ENCODE measurements at places on chromosomes 5 and 9.

GRCh38 chr9:71769175-71770161, 1.2 kb upstream of the CEMIP2 start:
- DNase-seq, result peak; percentile 55

DNA sequence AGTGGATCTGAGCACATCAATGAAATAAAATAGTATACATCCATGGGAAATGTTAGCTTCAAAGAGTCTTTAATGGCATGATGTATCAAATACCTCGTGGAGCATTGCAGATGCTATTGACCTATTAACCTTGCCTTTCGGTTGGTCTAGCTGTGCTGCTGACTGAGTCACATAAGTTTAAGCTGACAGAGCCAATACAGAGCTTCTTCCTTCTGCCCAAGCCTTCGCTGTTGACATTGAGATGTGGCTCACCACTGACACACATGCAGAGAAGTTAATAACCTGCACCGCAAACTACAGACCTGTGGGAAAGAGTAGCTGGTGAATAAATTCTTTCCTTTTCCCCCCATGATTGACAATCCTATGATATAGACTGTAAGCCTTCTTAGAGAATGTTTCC, 78.2 kb downstream of the LURAP1L start:
- no peak for DNase-seq

DNA sequence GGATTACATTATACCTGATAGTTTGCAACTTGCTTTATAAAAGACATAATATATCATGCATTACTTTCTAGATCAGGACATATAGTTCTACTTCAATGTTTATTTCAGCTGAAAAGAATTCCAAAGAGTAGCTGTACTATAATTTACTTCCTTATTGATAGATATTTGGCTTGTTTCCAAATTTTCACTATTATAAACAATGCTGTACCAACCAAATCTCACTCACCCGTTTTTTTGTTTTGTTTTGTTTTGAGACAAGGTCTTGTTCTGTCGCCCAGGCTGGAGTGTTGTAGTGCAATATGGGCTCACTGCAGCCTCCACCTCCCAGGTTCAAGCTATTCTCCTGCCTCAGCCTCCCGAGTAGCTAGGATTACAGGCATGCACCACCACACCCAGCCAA, 132.7 kb downstream of the GNAQ start:
- no peak for DNase-seq

GRCh38 chr5:94057217-94057616, 315.8 kb upstream of the POU5F2 start:
- no peak for DNase-seq

- DNase-seq, result no peak
These were observed 9.5 kb downstream of the MEF2C start for GRCh38 chr5:88873447-88873846.

- no peak for DNase-seq
These were observed 13.9 kb upstream of the OSMR start for GRCh38 chr5:38831909-38832308.

GRCh38 chr5:156376751-156377150, 49.8 kb downstream of the SGCD start:
- no peak for DNase-seq

- DNase-seq, result no peak
These were observed 43.6 kb upstream of the NKX2-5 start for GRCh38 chr5:173278641-173279040.

GRCh38 chr9:34715639-34716215, 5.8 kb upstream of the CCL21 start:
- no peak for DNase-seq

DNA sequence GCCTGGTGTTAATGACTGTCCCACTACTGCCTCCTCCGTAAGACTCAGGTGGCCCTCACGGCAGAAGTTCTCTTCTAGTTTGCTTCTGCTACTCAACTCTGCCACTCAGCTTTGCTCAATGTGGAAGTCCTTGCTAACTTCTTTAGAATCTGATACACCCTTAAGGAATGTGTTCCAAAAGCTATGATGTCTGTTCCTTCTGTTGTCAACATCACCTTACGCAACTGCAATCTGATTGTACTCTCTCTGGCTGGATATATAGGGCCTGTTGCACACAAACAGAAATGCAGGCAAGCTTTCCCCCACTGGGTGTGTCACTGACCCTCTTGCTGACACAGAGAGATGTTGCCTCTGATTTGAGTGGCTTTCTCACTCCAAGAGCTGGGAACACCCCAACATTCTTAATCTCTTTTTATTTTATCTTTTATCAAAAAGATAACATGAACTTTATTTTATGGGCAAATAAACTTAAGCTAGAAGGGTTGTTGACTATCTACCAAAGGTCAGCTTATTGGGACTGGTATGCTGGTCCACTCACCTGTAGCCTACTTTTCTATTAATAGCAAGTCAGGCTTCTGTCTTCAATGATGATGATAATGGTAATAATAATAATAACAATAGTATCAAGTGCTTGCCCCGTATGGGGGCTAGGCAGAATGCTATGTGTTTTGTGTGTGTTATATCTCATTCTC, 25.2 kb downstream of the TMEM252 start:
- no peak for DNase-seq

GRCh38 chr5:151758141-151758429, 346 bp downstream of the ATOX1 start:
- no peak for DNase-seq

DNA sequence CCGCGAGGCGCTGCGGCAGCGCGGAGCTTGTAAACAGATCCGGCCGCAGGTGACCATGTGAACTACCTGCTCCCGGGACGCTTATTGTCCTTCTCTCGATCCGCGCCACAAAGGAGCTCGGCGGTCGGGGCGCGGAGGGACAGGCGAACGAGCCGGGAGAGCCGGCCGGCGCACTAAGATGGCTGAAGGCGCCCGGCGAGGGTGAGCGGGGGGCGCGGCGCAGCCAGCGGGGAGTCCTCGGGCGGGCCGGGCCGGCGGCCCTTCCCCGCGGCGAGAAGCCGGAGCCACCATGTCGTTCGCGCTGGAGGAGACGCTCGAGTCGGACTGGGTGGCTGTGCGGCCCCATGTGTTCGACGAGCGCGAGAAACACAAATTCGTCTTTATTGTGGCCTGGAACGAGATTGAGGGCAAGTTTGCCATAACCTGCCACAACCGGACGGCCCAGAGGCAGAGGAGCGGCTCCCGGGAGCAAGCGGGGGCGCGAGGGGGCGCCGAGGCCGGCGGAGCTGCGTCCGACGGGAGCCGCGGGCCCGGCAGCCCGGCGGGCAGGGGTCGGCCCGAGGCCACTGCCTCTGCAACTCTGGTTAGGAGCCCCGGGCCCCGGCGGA, 535 bp downstream of the JMY start:
- DNase-seq, result peak; percentile 2

DNA sequence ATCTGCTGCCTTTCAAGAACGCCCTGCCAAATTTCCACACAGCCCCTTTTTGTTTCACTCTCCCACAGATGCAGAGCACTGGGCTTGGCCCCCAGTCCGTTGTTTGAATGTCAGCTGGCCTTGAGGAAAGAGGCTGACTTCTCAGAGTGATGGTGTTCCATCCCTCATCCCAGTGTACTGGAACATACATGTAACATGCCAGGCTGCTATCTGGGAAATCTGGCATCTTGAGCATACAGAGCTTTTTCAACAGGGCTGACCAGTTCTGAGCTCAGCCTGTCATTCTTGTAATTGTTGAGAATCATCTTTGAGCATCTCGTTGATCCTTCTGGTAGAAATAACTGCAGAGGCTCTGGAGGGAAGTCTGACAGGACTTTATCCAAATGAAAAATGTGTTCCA, 2.8 kb downstream of the GALNT10 start:
- DNase-seq, result no peak

DNA sequence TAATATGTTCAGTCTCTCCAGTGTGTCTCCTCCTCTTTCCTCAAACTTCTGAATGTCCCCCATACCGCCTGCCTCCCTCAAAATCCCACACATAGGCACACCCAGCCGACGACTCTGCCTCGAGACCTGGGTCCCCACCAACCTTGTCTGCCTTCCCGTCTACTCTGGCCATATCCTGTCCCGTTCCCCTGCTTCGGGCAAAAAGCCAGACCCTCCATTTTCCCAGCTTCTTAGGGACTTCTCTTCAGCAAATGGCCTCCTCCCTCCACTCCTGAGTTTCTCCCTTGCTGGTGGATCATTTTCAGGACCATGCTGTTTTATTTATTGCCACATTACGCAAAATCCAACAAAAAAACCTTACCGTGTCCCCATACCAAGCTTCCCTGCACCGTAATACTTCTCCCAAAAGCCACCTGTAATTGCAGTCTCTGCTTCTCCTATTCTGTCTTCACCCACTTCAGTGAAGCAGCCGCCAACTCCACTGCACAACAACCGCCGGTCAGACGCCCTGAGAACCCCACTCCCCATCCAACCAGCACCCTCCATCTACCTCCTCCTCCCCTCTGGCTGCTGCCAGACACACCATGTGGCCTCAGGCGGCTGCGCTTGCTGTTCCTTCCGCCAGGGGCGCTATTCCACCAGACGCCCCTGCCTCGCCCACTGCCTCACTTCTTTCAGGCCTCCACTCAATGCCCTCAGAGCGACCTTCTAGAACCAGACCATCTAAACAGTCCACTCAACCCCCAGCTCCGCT, 117.0 kb downstream of the TRPM6 start:
- DNase-seq, result peak; percentile 6

GRCh38 chr5:179876610-179876952, 18.0 kb upstream of the MRNIP start:
- DNase-seq, result no peak

GRCh38 chr9:90964101-90965020, 162.7 kb downstream of the SYK start:
- DNase-seq, result no peak

- DNase-seq, result no peak
These were observed 17.6 kb downstream of the SLCO6A1 start for GRCh38 chr5:102481054-102481715.

GRCh38 chr5:170480260-170480659, 23.6 kb upstream of the KCNIP1 start:
- no peak for DNase-seq

- no peak for DNase-seq
These were observed 1.2 kb downstream of the GRIN3A start for GRCh38 chr9:101737165-101737704.

DNA sequence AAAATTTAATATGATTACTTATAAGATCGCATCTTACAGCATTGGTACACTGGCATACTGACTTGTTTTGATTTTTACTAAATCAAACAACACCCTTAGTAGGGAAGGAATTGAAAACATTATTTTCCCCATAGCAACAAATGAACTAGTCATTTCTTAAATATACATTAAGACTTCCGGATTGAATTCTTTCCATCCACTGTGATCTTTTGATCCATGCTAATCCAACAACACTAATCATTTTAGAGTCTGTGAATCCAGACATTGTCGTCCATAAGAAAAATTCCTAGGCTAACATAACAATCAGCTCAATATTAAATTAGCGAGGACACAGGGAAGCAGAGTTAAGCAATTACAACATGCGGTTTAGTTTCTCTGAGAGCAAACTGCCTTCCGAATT, 21.6 kb upstream of the ERAP1 start:
- DNase-seq, result no peak

- no peak for DNase-seq
These were observed 9.8 kb upstream of the CCDC69 start for GRCh38 chr5:151233616-151234085.

GRCh38 chr9:112348257-112349007, 15.0 kb upstream of the PTBP3 start:
- DNase-seq, result peak; percentile 57

DNA sequence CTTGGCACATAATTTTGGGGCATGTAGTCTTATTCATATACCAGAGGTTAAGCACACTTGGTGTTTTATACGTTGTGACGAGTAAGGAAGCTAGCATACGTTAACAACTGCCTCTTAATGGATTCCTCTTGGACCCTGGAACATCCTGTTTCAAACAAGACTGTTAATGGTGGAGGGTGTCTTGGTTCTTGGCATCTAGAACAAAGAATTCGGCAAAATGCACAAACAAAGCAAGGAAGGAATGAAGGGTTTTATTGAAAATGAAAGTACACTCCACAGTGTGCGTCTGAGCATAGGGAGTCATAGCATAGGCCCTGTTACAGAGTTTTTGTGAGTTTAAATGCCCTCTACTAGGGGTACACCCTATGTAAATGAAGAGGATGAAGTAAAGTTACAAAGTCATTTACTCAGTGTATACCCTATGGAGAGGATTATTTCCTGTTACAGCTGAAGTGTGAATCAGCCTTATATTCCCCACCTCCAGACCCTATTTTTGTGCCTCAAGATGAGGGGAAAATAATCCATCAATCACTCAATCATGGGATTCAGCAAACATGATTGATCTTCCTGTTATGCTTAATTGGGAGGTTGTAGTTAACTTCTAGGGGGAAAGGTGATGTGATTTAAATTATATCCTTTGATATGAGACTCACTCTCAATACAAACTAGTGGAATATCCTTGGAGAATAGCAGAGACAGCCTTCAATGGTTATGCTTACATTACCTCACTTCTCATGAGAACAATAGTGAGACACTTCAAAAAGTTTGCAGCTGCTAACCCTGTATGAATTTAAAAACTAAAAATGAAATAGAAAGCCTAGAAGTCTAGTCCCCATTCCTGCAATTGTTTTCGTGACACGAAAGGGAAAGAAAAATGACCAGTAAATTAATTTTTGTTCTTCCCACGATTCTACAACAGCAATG, 84.9 kb upstream of the MYO10 start:
- no peak for DNase-seq

DNA sequence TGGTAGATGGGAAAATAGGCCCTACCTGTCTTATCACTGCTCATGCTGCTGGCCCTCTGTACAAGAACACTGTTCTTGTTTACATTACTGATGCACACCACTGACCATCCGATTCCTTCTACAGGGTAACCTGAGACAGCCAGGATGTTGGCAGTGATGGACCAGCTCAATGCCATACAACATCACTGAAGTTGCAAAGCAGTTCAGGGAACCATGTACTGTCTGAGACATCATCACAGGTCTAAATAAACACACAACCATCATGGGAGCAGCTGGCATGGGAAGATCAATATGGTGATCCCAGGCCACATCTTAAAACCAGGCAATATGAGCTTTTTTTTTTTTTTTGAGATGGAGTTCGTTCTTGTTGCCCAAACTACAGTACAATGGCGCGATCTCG, 59.0 kb downstream of the IARS1 start:
- DNase-seq, result no peak

Data from activated T-cell treated with anti-CD3 and anti-CD28 coated beads for 1 hour (primary cell).